ENCODE measurements at places on chromosomes 12 and 14. TPM values are rescaled to one million over a fixed set of nuclear protein-coding genes. Genes with fewer than 3 reads are reported as not detected.

The TTC9 gene
- 21.0 TPM for polyA plus RNA-seq

The SEL1L gene
- 4.3 TPM for polyA plus RNA-seq

GRCh38 chr14:93032421-93032936 lies 83.2 kb downstream of the ITPK1 start:
- H3K4me3 ChIP-seq = no peak overlapping the region
- peaks cover 15% of the 10 kb centered on the region for H3K4me1 ChIP-seq
- DNase-seq = no peak
- H3K27me3 ChIP-seq = no peaks in the 10 kb centered on the region
- no peak overlapping the region for H3K27ac ChIP-seq

The TRIM9 gene
- 2.4 TPM for polyA plus RNA-seq

The LRP1-AS gene
- not detected for polyA plus RNA-seq

GRCh38 chr12:1481326-1481725 lies 113.1 kb downstream of the FBXL14 start:
- no peaks in the 10 kb centered on the region for H3K4me1 ChIP-seq
- no peak for DNase-seq
- H3K27me3 ChIP-seq = no peaks in the 10 kb centered on the region
- H3K36me3 ChIP-seq = no peaks in the 10 kb centered on the region
- H3K27ac ChIP-seq = no peak overlapping the region

The RASSF3 gene
- polyA plus RNA-seq = 14.5 TPM

- H3K4me1 ChIP-seq = no peaks in the 10 kb centered on the region
- no peaks in the 10 kb centered on the region for H3K36me3 ChIP-seq
- no peak overlapping the region for H3K4me3 ChIP-seq
- no peaks in the 10 kb centered on the region for H3K27me3 ChIP-seq
- no peak for DNase-seq
These were observed 357.7 kb downstream of the CACNA1C start for GRCh38 chr12:2410496-2410895.

GRCh38 chr12:127479256-127479655 lies 787.7 kb upstream of the TMEM132C start:
- H3K36me3 ChIP-seq = no peaks in the 10 kb centered on the region
- no peaks in the 10 kb centered on the region for H3K27me3 ChIP-seq
- no peak overlapping the region for H3K27ac ChIP-seq
- no peaks in the 10 kb centered on the region for H3K4me1 ChIP-seq
- no peak for DNase-seq
- H3K4me3 ChIP-seq = no peak overlapping the region

The ORMDL2 gene
- polyA plus RNA-seq = 50.4 TPM

The HOXC5 gene
- polyA plus RNA-seq = not detected

The ANKRD13A gene
- 21.4 TPM for polyA plus RNA-seq

The CCDC198 gene
- polyA plus RNA-seq = not detected

GRCh38 chr12:50211392-50212070 lies 44.4 kb upstream of the CERS5 start:
- DNase-seq = no peak
- H3K27me3 ChIP-seq = no peaks in the 10 kb centered on the region
- H3K36me3 ChIP-seq = no peaks in the 10 kb centered on the region
- no peak overlapping the region for H3K4me3 ChIP-seq
- H3K27ac ChIP-seq = no peak overlapping the region
- H3K4me1 ChIP-seq = no peaks in the 10 kb centered on the region

The NEUROD4 gene
- not detected for polyA plus RNA-seq

- no peak overlapping the region for H3K4me3 ChIP-seq
- no peaks in the 10 kb centered on the region for H3K27me3 ChIP-seq
- peaks cover 12% of the 10 kb centered on the region for H3K4me1 ChIP-seq
- DNase-seq = no peak
- H3K27ac ChIP-seq = peak overlapping the region; percentile 15
These were observed 53.0 kb downstream of the ATF7IP start for GRCh38 chr12:14418451-14418890.

DNA sequence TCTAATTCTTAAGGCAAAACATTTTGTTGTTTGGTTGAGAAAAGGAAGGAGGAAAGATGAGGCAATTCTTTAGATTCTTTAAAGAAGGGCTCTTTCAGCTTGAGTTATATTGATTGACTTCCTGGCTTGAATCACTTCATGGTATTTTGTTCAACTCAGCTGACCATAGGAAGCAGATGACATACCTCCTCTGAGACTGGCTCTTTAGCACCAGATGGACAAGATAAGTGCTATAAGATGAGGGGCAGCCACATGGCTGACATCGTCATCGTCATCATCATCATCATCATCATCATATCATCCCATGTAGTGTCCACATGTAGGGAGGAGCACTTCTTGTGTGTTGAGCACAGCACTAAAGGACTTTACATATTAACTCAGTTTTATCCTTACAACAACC lies 81.3 kb downstream of the SSPN start:
- no peak overlapping the region for H3K27ac ChIP-seq
- no peaks in the 10 kb centered on the region for H3K36me3 ChIP-seq
- peaks cover 4% of the 10 kb centered on the region for H3K4me1 ChIP-seq
- no peaks in the 10 kb centered on the region for H3K27me3 ChIP-seq
- H3K4me3 ChIP-seq = no peak overlapping the region
- no peak for DNase-seq

- H3K36me3 ChIP-seq = no peaks in the 10 kb centered on the region
- H3K27me3 ChIP-seq = no peaks in the 10 kb centered on the region
- no peak overlapping the region for H3K27ac ChIP-seq
- no peak overlapping the region for H3K4me3 ChIP-seq
- no peaks in the 10 kb centered on the region for H3K4me1 ChIP-seq
These were observed 131.8 kb upstream of the USP15 start for GRCh38 chr12:62128175-62128975.

GRCh38 chr12:33438025-33438772 lies 1.4 kb downstream of the SYT10 start:
- no peak overlapping the region for H3K27ac ChIP-seq
- H3K4me1 ChIP-seq = no peaks in the 10 kb centered on the region
- H3K27me3 ChIP-seq = peaks cover 22% of the 10 kb centered on the region
- H3K36me3 ChIP-seq = no peaks in the 10 kb centered on the region
- DNase-seq = no peak
- H3K4me3 ChIP-seq = peak overlapping the region; percentile 75

DNA sequence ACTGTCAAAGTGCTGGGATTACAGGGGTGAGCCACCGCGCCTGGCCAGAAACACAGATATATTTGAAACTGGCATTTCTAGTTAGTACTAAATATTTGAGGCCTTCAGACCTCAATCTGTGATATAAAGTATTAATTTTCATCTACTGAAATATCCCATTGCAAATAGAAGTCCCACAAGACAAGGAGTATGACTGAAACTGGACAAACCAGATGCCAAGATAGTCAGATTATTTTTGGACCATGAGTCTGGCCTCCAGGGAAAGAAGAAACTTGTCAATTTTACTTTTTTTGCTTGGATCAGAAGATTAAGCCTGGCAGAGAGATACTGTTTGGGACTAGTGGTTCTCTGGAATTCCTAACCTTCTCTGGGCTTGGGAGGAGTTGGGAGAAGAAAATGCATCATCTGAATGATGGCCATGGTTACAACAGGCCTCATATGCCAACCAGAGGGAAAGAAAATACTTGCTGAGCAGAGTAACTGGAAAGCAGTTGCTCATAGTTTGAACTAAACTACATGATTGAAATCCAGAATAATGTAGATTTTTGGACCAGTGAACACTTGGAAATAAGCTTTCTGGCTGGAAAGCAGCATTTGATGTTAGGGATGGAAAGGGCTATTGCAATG lies 2.9 kb upstream of the SMOC1 start:
- no peak overlapping the region for H3K4me3 ChIP-seq
- no peak for DNase-seq
- H3K27ac ChIP-seq = no peak overlapping the region
- H3K36me3 ChIP-seq = no peaks in the 10 kb centered on the region
- peaks cover 17% of the 10 kb centered on the region for H3K27me3 ChIP-seq

DNA sequence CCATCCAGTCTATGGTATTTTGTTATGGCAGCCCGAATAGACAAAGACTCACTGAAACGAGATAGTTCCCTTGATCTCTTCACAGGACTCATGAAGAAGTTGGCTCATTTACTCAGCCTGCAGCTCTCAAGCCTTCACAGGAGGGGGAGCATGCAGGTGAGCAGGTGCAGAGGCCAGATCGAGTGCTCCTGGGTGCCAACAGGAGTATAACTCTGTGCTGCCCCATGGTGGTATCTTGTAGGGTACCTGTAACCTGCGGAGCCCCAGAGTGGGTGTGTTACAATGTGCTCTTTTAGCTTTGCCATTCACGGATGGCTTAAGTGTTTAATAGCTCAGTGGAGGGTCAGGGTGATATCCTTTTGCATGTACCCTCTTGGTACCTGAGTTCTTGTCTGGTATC lies 159.5 kb downstream of the METTL25 start:
- no peaks in the 10 kb centered on the region for H3K27me3 ChIP-seq
- H3K4me1 ChIP-seq = no peaks in the 10 kb centered on the region
- H3K27ac ChIP-seq = no peak overlapping the region
- no peak overlapping the region for H3K4me3 ChIP-seq

- no peaks in the 10 kb centered on the region for H3K27me3 ChIP-seq
- H3K4me3 ChIP-seq = no peak overlapping the region
- no peak overlapping the region for H3K27ac ChIP-seq
- H3K4me1 ChIP-seq = no peaks in the 10 kb centered on the region
- no peaks in the 10 kb centered on the region for H3K36me3 ChIP-seq
These were observed 52.8 kb downstream of the PTHLH start for GRCh38 chr12:27919671-27920235.

The KRT6C gene
- not detected for polyA plus RNA-seq

DNA sequence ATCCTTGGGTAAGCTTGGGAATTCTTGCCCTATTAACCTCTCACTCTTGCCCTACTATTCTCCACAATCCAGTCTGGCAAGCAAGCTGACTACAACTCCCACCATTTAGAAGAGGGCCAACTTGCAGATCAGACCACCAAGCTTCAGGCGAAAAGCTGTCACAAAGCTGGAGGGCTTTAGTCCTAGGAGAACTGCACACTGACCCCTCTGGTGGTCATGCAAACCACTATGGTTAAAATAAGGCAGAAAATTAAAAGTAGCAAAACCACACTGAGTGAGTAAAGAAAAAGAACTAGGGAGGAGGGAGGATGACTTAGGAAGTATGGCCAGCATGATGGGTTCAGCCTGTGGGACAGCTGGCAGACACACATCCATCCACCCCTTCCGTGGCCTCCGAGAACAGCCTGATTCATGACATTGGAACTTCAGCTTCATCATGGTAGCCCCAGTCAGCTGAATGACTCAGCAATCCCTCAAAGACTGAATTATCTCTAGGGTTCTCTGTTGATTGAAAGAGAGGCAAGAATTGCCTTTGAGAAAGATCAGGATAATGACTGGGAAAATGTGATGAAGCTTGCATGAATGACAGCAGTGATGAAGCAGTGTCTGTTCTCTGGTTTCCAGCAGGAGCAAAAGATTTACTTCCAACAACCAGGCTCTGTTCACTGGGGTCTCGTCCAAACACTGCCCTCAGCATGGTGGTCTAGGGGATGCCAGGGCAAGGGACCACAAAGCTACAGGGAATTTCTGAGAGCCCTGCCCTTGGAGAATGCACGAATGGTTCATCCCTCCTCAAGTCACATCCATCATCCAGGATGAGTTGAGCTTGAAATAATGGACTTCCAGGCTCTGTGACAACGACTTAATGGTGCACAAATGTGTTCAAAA lies 24.4 kb downstream of the PITPNM2 start:
- H3K4me1 ChIP-seq = no peaks in the 10 kb centered on the region
- H3K27ac ChIP-seq = no peak overlapping the region
- no peaks in the 10 kb centered on the region for H3K36me3 ChIP-seq

- no peak overlapping the region for H3K4me3 ChIP-seq
- no peak for DNase-seq
- H3K27me3 ChIP-seq = no peaks in the 10 kb centered on the region
These were observed 176.4 kb downstream of the ANO2 start for GRCh38 chr12:5768581-5769196.

The POLE gene
- polyA plus RNA-seq = 93.1 TPM

DNA sequence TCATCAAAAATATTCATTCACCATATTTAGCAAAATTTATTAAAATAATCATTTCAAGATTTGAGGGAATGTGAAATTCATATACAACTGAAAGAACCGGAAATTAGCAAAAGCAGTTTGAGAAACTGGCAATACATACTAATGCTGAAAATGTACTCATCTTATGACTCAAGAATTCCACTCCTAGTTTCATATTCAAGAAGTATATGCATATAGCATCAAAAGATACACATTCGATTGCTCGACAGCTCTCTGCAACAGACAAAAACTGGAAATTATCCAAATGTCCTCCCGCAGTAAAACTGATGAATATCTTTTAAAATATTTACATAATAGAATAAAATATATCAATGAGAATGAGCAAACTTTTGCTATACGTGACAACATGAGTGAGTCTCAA lies 189.2 kb upstream of the MGAT4C start:
- no peaks in the 10 kb centered on the region for H3K27me3 ChIP-seq
- no peak for DNase-seq
- H3K4me3 ChIP-seq = no peak overlapping the region
- no peaks in the 10 kb centered on the region for H3K36me3 ChIP-seq

The RILPL2 gene
- 0.91 TPM for polyA plus RNA-seq

The SLC5A8 gene
- 0.21 TPM for polyA plus RNA-seq

DNA sequence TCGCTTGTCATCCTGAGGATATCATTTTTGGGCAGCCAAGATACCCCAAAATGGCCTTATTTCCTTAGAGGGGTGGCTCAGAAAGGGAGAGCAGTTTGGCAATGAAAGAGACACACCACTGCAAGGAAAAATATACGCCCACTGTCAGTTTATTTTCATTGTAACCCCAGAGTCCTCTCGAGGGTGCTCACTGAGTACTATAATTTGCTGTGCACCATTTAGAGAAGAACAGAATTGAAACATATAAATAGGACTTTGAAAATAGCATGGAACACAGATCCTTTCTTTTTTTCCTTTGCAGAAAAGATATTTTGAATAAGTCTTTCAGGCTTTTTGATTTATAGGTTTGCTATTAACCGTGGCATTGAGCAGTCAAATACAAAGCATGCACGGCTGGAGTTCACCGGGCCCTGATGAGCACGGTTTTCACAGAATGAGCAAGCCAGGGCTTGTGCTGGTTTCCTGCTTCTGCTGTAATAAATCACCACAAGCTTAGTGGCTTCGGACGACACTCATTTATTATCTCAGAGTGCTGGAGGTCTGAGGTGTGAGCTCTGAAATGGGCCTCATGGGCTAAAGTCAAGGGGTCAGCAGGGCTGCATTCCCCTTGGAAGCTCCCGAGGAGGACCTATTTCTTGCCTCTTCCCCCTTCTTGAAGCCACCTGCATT lies 152.3 kb downstream of the ZNF664 start:
- no peaks in the 10 kb centered on the region for H3K27me3 ChIP-seq
- no peak overlapping the region for H3K4me3 ChIP-seq
- no peaks in the 10 kb centered on the region for H3K36me3 ChIP-seq
- H3K27ac ChIP-seq = no peak overlapping the region
- no peak for DNase-seq
- no peaks in the 10 kb centered on the region for H3K4me1 ChIP-seq

The PAX9 gene
- polyA plus RNA-seq = 0.05 TPM

GRCh38 chr12:124488520-124488919 lies 78.9 kb downstream of the NCOR2 start:
- no peaks in the 10 kb centered on the region for H3K4me1 ChIP-seq
- H3K36me3 ChIP-seq = no peaks in the 10 kb centered on the region
- DNase-seq = no peak
- 0 out of 2 replicates have a peak overlapping the region, but pooled peaks have one; percentile 34 for H3K27ac ChIP-seq

All from H1 (cell line).